ENCODE measurements at places on chromosomes 5 and 9.

DNA sequence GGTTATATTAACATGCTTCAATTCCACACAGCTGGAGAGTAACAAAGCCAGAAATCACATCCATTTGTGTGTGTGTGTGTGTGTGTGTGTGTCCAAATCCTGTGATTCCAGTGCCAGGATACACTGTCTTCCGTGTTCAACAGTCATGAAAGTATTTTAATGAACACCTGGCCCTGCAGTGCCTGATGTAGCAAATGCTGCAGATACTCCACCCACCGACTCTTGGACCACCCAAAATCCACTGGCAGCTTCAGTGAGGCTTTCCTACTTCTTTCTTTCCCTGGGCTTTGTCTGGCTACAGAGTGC lies 13.1 kb upstream of the INSYN2B start:
- no peak for DNase-seq

GRCh38 chr9:81605170-81605670 lies 84.1 kb downstream of the TLE1 start:
- DNase-seq, result no peak

- no peak for DNase-seq
Observed at GRCh38 chr5:26432386-26432785, 606.0 kb downstream of the CDH9 start.

DNA sequence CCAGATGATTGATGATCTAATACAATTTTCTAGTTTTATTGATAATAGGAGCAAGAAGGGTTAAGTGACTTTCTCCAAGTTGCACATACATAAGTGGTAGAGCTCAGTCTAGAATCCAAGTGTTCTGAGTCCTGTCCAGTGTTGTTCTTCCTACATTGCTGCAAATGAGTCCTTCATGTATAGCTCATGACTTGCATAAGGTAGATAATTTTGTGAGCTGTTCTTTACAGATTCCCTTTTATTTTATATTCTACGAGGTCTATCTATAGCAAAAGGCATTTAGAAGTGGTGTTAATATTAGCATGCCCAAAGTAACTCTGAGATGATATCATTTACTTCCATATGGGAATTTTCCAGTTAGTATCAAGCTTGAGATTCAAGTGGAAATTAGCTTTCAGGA lies 20.0 kb downstream of the MRPS30 start:
- DNase-seq, result no peak

GRCh38 chr9:93263334-93264229 lies 79.6 kb downstream of the WNK2 start:
- DNase-seq, result no peak

- no peak for DNase-seq
Observed at GRCh38 chr5:73311291-73312110, 137.1 kb downstream of the FOXD1 start.

- DNase-seq, result no peak
Observed at GRCh38 chr9:72788966-72789735, 163.7 kb downstream of the ALDH1A1 start.

DNA sequence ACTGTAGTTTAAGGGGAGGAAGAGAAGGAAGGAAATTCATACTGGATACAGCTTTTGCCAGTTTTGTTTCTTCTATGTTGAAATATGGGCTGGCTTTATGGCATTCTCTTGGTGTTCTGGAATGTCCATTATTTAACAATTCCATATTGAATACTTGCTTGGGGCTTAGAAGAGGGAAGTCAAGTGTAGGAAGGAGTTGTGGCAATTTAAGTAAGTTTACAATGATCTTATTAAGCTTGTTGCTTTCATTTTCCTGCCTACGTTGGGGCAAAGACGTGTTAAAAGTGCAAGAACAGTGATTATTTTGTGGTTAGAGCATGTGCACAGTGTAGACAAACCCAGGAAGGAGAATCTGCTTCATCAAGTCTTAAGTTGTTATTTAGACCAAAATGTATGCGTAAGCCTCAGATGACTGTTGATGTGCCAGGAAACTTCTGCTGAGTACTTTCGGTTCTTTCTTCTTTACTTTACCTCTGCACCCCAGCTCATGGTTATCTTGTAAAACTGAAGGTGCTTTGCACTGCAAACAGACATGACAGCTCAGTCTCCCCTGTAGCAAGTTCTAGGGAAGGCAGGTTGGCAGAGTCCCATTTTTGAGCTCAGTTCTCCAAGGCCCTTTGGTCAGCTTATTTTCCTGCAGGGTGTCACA lies 75.8 kb downstream of the F2RL2 start:
- DNase-seq, result peak; percentile 77

DNA sequence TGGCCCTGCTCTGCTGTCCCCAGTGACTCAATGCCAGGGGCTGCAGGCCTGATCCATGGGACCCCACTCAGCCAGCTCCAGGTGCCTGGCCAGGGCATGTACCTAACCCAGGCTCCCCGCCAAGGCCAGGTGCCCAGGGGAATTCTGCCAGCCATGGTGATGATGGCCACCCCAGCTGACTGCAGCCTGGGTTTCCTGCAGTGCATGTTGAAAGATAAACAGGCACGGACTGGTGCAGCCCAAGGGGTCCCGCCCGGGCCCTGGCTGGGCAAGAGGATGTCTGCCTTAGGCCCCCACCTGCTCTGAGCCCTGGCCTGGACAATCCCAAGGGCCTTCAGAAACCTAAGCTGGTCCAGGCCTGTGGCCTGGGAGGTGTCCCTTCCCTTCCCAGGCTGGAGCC lies 1.2 kb downstream of the ABCA2 start:
- no peak for DNase-seq

DNA sequence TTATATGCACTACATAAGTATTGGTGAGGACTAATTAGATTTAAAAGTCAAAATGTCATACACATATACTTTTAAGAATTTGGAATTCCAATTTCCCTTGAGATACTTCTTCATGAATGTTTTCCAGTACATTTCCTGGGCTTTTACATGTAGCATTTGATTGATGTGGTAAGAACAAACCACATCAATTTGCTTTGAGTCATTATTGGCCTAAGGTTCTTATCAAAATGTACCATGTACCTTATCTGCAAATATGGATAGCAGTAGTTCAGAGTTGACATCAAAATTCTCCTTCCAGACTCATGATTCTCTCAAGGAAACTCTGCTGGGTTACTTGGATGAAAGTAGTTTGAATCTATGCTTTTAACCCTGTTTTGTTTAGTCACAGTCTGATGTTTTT lies 2.5 kb downstream of the CAST start:
- peak; percentile 46 for DNase-seq

GRCh38 chr9:95670122-95670521 lies 153.4 kb upstream of the PTCH1 start:
- no peak for DNase-seq

DNA sequence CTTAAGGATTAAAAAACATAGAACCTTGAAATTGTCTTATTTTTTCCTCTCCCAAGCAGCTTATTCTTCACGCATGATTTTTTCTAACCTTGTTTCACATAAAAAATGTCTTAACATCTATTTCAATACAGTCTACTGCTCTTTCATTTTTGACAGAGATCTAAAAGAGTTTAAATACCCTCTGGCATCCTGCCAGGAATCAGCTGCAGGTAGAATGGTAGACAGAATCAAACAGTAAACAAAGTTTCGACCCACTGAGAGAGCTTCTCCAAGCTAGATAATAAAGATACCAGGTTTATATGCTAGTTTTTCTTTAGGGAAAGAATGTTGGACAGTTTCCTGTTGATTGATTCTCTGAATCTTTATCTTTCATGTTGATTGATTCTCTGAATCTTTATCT lies 555.8 kb upstream of the CDH9 start:
- no peak for DNase-seq

GRCh38 chr5:38808666-38809343 lies 37.0 kb upstream of the OSMR start:
- no peak for DNase-seq

DNA sequence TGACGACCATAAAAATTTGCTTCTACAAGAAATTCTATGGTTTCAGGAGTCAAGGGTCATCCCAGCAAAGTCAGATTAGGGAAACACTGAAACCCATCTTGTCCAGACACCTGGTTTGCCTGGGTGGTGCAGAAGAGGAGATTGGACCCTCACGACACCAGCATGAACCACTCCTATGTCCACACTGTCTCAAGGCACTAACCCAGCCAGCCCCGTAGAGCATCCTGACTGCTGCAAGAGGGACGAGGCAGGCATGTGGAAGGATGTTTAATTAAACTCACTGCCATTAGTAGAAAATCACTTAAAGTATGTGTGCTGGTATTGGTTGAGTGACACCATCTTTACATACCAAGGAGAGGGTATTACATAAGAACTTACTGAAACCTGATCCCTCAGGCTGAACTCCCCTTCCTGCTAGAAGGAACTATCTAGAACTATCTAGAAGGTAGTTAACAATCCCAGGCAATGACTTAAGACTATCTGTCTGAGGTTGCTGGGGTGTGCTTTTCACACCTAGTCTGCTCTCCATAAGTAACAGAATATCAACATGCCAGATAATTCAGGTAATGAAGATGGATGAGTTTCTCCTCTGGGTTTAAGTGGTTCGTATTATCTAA lies 93.6 kb downstream of the SEMA6A start:
- DNase-seq, result no peak

GRCh38 chr5:170315154-170315553 lies 17.6 kb upstream of the LCP2 start:
- no peak for DNase-seq

DNA sequence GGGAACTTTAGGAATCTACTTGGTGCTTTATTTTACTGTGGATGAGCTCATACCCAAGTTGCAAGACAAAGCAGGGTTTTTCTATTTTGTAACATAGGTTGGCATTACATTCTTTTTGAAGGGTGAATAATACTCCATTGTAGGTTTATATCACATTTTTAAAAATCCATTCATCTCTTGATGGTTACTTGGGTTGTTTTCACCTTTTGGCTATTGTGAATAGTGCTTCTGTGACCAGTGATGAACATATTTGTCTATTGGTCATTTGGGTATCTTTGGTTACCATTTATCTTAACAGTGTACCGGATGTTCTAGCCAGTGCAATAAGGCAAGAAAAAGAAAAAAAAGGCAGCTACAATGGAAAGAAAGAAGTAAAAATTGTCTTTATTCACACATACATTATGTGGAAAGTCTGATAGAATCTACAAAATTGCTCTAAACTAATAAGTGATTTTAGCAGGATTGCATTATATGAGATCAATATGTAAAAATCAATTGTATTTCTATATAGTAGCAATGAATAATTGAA lies 40.0 kb downstream of the DENND4C start:
- no peak for DNase-seq

GRCh38 chr9:19975499-19975898 lies 186.7 kb upstream of the SLC24A2 start:
- DNase-seq, result no peak

DNA sequence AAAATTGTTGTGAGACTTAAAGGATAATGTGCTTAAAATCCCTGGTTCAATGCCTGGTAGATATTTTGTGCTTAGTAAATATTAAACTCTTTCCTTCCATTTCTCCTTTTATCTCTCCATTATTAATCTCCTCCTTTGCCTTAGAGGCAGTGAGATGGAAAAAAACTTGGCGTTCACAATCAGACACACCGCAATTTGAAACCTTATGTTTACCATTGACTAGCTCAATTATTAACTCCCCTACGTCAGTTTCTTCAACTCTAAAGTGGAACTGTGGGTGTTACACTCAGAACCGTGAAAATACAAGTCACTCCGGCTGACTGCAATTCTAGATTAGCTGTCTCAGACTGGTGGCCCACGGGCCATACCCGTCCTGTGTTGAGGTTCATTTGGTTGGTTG lies 327.2 kb downstream of the DEPDC1B start:
- DNase-seq, result no peak

GRCh38 chr5:17381932-17382331 lies 116.1 kb upstream of the TAF11L2 start:
- peak; percentile 3 for DNase-seq

GRCh38 chr9:79000230-79001002 lies 571.3 kb upstream of the TLE4 start:
- no peak for DNase-seq

DNA sequence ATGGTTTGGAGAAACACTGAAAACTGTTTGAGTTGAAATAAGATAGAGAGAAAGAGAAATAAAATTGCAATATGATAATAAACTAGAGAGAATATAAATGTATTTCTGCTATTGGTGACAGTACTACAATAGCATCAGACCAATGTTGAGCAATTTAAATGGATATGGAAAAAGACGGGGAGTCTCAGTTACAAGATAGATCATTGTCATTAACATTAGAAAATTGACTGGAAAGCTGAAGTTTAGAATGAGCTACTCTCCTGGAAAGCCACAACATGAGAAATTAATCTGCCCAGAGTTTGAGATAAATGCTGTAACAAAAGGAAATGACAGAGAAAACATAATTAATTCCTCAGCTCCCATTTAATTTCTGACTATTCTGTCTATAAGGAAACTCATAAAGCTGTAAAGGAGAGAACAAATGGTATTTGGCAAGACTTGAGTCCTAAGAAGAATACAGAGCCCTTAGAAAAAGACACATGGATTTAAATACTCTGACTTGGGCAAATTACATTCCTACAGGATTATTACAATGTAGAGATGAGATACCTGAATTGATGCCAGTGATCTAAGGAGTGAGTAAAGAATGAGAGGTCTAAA lies 624.5 kb upstream of the CHD1 start:
- no peak for DNase-seq

DNA sequence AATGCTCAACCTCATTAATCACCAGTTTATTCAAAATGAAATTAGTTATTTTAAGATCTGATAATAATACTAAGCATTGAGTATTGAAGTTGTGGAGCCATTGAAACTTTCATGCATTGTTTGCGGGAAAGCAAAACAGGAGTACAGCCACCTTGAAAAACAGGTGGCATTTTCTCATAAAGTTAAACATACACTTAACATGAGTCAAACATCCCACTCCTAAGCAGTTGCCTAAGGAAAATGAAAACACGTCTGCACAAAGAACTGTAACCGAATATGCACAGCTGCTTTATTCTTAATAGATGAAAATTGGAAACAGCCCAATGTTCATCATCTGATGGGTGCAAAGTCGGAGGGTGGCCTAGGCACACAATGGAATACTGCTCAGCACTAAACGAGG lies 177.3 kb downstream of the IRX2 start:
- no peak for DNase-seq

- no peak for DNase-seq
Observed at GRCh38 chr9:2389404-2389803, 232.2 kb upstream of the VLDLR start.

DNA sequence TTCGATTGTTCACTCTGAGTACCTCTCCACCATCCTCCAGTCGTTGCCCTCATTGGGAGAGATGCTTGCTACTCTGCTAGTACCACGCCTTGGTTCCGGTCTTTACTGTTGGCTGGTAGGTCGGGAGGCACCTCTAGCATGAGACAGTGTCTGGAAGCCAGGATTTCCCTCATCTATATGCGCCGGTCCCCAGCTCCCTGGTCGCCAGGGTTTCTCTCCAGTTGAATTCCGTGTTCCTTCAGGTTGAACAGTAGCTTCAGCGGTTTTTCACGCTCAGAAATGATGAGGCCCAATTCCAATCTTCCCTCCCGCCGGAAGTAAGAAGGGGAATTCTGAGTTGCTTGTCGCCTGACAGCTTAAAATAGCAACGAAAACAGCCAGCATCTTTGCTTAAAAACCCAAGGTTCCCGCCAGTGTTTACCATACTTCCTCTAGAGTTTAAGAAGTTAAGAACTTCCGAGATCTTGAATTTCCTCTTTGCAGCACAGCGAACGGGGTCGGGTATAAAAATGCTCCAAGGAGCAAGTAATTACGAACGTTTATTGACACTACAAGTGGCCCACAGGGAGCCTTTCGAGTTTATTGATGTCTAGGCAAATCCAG lies 1.3 kb upstream of the ST8SIA4 start:
- DNase-seq, result peak; percentile 65
